Pulmonary artery endothelial cell (primary cell): ENCODE measurements at places on chromosomes 11 and 22. TPM values are rescaled to one million over a fixed set of nuclear protein-coding genes. Genes with fewer than 3 reads are reported as not detected.

GRCh38 chr22:36872084-36872483, 11.3 kb downstream of the NCF4 start:
- DNase-seq = no peak

DNA sequence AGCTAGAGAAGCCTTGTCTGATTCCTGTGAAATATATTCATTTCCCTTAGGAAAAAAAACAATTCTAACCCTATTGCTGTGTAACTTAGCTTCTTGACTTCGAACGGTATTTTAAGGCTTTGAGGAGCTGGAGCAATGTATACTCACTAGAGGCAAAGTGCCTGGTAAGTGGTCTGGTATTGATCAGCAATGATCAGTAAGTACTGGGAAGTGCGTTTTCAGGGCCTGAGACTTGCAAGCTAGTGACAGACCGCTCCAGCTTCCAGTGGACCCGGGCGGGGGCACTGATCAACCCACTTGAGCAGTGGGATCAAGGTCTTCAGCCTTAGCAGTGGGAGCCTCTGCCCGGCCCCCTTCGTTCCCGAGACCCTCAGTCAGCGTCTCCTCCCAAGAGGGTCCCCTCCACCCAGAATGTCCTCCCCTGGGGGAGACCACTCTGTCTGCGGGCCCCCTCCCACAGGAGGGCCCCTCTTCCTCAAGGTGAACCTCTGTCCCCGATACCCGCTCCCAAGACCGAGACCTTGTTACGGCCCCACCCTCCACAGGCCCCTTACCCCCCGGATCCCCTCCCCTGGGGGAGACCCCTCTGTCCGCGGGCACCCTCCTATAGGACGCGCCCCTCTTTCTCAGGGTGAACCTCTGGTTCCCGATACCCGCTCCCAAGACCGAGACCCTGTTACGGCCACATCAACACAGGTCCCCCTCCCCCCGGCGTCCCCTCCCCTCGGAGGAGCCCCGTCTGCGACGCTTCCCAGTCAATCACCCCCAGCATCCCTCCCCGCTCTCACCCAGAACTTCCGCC, 452 bp upstream of the ATXN10 start:
- no peak for DNase-seq

Gene CHADL
- 0.66 and 0.74 TPM in 2 replicates for total RNA-seq

Gene ARHGEF17
- total RNA-seq = 13.0 and 24.2 TPM in 2 replicates

Gene BIRC3
- 3.5 and 12.0 TPM in 2 replicates for total RNA-seq

GRCh38 chr22:42951093-42951710, 63.7 kb downstream of the PACSIN2 start:
- DNase-seq = no peak

DNA sequence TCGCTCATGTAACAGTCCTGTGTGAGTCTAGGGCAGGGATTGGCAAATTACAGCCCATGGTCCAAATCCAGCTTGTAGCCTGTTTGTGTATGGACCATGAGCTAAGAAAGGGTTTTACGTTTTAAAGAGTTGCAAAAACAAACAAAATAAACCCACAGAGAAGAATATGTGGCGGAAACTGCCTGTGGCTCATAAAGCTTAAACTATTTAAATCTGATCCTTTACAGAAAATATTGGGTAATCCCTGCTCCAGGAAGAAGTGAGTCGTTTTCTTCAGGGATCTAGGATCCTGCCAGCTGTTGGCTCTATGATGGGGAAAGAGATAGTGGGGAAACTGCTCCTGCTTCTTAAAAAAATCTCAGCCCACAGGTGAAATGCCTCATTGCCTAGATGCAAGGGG, 3.4 kb upstream of the OR6Q1 start:
- DNase-seq = no peak

DNA sequence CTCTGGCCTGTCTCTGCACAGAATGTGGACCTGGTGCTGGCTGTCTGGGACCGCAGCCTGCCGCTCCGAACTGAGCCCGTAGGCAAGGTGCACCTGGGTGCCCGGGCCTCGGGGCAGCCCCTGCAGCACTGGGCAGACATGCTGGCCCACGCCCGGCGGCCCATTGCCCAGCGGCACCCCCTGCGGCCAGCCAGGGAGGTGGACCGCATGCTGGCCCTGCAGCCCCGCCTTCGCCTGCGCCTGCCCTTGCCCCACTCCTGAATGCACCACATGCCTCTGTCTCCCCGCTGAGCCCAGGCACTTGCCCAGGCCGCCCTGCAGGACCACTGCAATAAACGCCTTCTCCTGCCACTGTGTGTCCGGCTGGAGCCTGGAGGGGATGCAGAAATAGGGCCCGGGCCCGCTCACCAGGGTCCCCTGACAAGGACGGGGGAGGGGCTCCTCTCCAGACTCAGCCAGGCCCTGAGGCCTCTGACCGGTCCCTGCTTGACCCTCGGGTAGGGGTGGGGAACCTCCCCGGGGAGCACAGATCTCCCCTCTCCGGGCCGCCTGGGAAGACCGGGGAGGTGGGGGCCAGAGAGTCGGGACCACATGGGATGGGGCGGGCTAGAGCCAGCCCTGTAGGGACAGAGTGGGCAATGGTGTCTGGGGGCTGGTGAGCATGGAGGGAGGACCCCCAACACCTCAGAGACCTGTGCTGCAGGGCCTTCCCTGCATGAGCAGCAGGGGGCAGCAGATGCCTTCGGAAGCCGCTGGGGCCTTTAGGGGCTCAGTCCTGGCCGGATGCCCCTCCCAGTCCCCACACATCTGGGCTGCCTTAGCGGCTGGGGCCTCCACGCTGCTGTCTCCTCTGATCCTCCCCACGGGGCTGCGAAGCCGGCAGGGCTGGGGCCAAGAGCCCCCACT, 1.4 kb upstream of the TNNI2 start:
- no peak for DNase-seq

DNA sequence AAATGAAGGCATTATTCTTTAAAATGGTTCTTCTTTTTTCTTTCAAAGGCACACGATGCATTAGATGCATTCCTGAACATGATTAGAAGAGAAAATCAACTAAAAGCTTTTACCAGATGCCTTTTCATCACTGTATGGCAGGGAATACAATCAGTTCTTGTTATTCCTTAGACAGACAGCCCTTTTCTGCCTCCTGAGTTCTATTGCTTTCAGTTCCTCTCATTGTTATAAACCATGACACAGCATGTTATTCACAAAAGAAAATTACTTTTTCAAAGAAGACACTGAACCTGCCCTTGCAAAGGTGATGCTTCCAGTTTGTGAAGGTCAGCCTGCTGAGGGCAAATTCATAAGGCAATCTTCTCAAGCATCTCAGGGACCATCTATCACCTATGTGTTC, 70.1 kb downstream of the FAM181B start:
- no peak for DNase-seq
